Lung (tissue), 17 donors: ENCODE measurements at places on chromosomes 1 and 21. TPM values are rescaled to one million over a fixed set of nuclear protein-coding genes. Genes with fewer than 3 reads are reported as not detected.
A peak's percentile ranks its signal among the peaks of the same experiment; 100 is the strongest.

DNA sequence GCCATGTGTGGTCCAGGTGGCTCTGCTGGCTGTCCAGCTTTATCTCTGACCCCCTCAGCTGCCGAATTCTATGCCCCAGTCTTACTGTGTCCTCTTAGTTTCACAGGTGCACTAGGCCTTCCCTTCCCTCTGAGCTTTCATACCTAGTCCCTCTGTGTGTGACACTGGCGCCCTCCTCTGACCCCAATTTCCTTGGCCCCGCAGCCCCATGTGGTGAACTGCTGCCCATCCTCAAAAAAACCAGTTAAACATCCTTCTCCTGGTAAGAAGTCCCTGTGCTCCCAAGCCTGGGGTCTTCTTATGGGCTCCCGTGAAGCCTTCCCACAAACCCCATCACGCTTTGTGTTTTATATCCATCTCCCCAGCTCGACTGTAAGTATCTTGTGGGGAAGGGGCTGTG lies 93.9 kb upstream of the TSPAN2 start:
- DNase-seq: no peak

GRCh38 chr1:121519042-121519755 lies 334.4 kb downstream of the SRGAP2C start:
- peak; percentile 46 for DNase-seq

The FCAMR gene
- total RNA-seq: 0.40 TPM

GRCh38 chr1:110857964-110858948 lies 14.7 kb upstream of the CD53 start:
- no peak for DNase-seq

The OR6N1 gene
- 0.80 TPM for total RNA-seq

DNA sequence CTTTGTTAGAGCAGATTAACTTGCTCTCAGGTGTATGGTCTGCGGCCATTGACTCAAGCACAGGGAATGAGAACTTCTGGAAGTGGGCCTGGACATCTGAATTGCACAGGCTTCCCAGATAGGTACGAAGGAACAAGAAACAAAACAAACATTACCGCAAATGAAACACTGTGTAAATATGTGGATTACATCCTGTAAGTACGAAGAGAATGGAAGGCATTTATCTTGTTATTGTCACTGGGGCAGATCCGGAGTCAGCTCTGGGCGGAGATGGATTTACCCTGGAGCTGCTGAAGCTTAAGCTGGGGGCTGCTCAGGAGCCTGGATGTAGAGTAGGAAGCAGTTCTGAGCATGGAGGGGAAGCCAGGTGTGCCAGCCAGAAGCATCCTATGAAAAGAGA lies 6.8 kb downstream of the HES2 start:
- DNase-seq: no peak

DNA sequence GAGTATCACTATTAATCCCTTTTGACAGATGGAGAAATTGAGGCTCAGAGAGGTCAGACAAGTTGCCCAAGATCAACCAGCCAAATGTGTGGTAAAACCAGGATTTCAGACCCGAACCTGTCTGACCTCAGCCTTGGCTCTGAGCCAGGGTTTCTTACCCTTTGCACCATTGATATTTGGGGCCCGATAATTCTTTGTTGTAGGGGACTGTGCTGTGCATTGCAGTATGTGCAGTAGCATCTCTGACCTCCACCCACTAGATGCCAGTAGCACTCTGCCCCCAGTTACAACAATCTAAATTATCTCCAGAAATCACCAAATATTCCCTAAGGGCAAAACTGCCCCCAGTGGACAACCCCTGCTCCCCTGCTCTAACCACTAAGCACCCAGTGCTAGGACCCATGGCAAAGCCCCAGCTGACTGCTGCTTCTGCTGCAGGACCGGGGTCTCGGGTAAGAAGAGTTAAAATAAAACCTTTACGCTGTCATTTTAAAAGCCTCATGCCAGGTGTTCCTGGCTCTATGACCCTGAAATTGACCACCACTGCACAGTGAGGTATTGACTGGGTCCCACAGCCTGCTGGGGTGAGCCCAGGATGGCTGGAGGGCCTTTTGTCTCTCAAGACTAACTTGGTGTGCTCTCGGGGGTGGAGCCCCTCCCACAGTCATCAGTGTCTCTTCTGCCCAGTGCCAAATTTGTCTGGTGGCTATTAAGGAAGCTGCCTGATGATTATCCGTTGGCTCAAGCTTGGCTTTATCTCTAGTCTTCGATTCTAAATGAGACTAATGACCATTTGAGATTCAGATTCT lies 5.6 kb upstream of the MAN1C1 start:
- DNase-seq: no peak

- peak; percentile 50 for DNase-seq
These were observed 28.3 kb upstream of the A3GALT2 start for GRCh38 chr1:33349081-33349759.

The INKA2 gene
- 12.5 TPM for total RNA-seq

DNA sequence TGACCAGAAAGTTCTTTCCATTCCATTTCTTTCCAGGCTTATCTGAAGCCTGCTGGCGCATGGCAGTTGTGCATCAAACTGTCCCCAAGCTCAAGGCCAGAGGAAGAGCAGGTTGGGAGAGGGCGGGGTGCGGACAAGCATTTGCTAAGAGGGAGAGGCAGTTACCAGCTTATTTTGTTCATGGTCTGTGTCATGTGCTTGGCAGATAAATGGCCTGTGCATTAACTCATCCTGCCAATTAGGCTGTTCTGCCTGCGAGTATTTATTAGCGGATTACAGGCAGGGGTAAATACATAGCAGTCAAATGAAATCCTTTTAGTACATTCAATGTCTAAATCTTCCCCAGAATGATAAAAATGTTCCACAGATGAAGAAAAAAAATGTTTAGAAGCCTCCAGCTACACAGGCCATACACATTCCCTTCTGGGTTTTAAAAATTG lies 48.9 kb upstream of the B3GALNT2 start:
- no peak for DNase-seq

- no peak for DNase-seq
These were observed 264.3 kb upstream of the PLD5 start for GRCh38 chr1:242788771-242789170.

- no peak for DNase-seq
These were observed 1226.3 kb upstream of the NCAM2 start for GRCh38 chr21:19771881-19772280.

DNA sequence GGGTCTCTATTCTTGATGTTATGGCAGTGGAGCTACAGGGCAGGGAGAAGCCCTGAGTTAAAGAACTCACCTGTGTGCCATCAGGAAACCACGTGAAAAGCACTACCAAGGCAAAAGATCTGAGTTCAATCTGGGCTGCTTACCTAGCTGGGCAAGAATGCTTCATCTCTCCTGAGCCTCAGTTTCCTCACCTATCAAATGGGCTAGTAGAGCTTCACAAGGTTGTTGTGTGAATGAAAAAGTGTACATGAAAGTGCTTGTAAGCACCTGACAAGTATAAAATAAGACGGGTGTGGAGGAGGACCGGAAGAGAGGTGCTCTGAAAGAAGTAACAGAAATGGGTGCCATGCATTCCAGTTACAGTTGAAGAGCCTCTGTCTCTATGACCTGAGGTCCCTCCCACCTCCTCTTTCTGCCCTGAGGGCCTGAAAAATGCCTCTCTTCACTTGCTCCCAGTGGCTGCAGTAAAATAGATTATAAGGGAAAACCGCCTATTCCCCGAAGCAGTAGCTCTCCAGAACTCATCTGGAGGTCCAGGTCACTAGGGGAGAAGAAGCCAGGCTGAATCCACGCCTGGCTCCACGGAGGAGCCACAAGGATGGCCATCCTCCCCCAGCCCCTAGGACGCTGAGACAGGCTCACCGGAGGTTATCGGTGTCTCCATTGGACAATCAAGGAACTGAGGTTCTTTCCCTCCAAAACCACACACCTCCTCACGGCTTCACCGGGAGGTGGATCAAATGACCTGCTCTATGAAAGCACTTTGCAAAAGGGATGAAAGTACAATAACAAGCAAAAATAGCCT lies 1.4 kb downstream of the GPR161 start:
- no peak for DNase-seq
